CD4-positive, alpha-beta T cell treated with Interleukin-1 beta for 1 hour (primary cell): ENCODE measurements at places on chromosomes 7 and 10.

DNA sequence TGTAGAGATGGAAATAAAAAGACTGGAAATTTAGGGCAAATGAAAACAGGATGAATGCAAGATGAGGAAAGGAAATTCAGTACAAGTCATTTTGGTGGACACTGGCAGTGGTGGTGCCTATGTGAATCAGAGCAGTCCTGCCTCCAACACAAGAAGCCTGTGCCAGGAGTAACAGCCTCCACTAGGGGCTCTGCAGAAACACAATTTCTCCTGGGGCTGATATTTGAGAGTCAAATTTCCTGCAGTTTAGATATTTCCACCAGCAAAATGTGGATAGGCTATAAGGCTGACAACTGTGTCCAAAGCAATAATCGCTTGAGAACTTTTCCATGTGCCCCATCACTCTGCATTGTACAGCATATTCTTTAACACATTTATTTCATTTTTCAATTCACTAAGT, 4.7 kb upstream of the PLXDC2 start:
- no peak for DNase-seq

- no peak for DNase-seq
Measured at GRCh38 chr7:36006636-36007229, 146.3 kb upstream of the EEPD1 start.

DNA sequence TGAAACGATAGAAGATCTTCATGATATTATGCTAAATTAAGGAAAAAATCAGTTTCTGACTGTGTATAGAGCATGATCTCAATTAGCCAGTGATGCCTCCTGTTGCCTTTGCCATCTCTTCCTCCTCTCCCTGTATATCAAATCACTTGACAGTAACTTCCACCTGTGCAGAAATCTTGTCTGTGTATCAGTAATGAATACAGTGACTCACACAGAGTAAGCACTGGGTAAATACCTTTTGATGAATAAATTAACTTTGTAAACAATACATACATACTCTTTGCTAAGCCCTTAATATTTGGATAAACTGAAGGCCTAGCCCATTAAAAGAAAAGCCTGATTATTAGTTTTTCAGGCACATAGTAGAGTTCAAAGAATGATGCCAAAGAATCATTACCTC, 610.6 kb upstream of the NRP1 start:
- DNase-seq, result no peak

GRCh38 chr10:7506571-7506970, 95.7 kb upstream of the SFMBT2 start:
- DNase-seq, result no peak

DNA sequence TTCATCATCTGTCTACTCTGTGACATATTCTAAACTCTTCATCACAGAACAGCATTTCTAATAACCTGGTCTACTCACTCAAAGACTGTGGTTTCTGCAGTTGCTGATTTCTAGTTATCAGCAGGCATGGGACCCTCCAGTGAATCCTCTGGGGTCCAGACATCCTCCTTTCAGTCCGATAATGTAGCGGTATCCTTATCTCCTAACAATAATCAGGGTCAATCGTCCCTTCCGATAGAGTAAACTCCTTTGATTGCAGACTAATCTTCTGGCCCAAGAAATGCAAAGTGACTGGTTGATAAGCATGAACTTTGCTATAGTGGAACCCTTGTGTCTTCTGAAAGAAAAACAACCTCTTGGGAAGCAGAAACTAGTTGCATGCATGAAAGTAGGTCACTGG, 1209.8 kb upstream of the CELF2 start:
- DNase-seq, result no peak

DNA sequence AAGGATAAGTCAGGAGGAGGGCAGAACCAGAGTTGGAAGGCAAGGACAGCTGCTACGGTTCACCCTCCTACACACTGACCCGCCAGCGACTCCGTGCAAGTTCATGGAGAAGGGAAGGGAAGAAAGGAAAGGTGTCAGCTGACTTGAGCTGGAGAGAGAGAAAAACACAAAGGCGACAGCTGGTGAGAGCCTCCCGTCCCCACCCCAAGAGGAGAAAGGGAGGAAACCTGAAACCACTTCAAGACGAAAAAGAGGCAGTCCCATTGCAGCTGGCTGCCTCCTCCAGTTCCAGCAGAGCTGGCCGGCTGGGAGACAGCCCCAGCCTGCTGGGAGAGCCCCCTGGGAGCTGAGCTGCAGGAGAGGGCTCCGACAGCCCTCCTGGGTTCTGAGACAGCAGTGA, 75.2 kb downstream of the PARD3 start:
- no peak for DNase-seq

DNA sequence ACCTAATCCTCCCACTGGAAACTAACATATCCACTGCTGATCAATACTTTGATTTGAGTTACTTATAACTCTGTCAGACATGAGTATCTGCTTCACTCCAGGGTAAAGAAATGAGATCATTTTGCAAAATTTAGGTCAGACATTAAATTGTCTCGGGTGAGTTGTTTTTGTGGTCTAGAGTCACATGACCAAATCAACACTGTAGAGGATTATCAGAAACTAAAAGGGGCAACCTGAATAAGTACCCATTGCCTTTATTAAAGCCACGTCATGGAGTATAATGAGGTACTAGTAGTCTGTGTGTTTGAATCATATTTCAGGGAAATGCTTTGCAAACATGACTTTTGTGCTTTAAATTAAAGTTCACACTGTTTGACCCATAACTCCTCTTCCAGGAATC, 107.7 kb upstream of the ADO start:
- DNase-seq, result no peak

DNA sequence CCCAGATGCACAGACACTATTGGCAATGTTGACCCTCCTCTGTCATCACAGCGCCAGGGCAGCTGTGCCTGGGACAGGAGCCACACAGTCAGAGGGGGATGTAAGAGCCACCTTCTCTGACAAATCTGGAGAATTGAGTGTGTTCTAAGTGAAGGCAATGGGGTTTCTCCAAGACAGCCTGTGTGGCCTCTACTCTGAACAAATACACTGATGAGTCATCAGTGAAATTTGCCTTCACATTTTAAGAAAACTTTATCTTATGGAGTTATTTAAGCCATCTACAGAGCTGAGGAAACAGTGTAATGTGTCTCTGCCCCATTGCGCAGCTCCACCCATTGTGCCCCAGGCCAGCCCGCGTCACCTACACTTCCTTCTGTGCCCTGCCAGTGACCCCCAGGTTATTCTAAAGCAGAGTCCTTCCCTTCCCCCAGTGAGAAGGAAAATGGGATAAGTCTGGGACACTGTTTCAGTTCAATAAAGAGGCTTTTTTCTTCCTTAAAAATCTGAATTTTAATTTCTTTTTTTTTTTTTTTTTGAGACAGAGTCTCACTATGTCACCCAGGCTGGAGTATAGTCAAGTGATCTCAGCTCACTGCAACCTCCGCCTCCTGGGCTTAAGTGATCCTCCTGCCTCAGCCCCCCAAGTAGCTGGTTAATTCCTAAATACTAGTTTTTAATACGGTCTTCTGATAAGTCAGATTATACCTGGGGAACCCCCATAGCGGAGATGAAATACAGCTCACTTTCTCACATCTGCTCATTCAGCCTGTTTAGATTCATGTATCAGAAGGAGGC, 21.8 kb downstream of the AKR1E2 start:
- no peak for DNase-seq

DNA sequence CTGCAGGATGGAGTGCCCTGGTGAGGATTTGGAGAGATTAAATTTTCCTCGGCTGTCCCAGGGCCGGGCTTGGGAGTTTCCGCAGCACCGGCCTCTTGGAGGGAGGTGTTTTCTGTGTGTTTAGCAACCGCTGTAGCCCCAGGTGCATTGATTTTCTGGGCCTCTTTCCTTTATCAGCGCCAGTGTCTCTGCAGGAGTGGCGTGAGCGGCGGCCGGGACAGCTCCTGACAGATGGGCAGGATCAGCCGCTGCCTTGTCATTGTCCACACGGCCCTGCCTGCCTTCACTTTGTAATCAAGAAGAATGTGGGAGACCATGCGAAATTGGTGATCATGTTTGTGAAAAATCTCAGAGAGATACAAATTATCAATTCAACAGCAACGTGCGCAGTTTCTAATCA, 32.4 kb downstream of the NKX6-2 start:
- no peak for DNase-seq

DNA sequence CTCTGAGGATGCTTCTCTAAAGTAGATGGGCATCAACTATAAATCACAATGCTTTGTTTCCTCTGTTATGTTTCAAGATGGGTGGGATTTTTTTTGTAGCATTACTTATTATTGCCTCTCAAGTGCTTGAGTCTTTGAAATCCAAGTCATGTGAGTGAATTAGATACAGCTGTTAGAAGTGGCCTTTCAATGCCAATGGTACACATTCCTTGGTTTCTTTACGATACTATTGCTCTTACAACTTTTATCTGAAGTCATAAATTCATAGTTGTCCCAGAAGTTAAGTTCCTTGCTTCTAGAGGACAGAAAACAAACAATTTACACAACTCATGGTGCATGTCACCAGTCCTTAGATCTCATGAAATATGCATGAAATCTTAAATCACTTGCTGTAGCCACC, 15.5 kb downstream of the CFTR start:
- no peak for DNase-seq

GRCh38 chr7:125098377-125098970, 168.8 kb upstream of the POT1 start:
- no peak for DNase-seq

DNA sequence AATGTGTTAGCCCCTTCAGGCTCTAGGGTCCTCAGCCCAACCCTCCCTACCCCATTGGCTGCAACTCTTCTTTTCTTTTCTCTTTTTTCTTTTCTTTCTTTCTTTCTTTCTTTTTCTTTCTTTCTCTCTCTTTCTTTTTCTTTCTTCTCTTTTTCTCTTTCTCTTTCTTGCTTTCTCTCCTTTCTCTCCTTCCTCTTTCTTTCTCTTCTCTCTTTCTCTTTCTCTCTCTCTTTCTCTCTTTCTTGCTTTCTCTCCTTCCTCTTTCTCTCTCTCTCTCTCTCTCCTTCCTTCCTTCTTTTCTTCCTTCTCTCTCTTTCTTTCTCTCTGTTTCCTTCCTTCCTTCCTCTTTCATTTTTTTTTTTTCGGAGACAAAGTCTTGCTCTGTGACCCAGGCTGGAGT, 458.9 kb downstream of the TYW1 start:
- DNase-seq, result no peak

DNA sequence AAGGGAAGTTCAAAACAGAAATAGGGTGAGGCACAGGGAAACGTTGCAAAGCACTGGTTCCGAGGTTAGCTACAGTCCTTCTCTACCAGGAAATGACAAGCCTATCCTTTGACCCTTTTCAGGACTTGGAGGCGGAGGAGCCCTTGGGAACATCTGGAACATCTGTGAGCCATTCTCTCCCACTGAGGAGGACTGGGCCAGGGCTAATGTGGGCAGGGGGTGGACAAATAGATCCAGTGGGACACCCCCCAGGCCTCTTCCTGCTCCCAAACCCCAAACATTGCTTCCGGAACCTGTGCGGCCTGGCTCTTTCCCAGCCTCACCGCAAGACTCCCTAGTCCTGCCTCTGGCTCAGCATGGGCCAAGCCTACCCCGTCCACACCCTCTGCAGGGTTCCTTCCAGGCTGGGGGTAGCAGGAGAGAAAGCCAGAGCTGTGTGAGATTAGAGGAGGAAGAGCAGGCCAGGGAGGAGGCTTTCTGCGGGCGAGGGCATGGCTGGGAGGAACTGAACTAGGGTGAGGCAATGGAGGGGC, 36.5 kb downstream of the GHRHR start:
- no peak for DNase-seq
